ENCODE measurements at places on chromosomes 12 and 14. TPM values are rescaled to one million over a fixed set of nuclear protein-coding genes. Genes with fewer than 3 reads are reported as not detected.

The TAS2R20 gene
- 1.8 TPM for total RNA-seq

The GPR84 gene
- not detected for total RNA-seq

The CLEC12A gene
- not detected for total RNA-seq

The TAS2R8 gene
- not detected for total RNA-seq

The TOMM20L gene
- not detected for total RNA-seq

The CD4 gene
- not detected for total RNA-seq

The LRTM2 gene
- not detected for total RNA-seq

The KRT6C gene
- not detected for total RNA-seq

The FGF6 gene
- total RNA-seq: not detected

The SLC10A1 gene
- total RNA-seq: 0.17 TPM

The NRIP2 gene
- not detected for total RNA-seq

The AKAP3 gene
- 0.72 TPM for total RNA-seq

The RNASE3 gene
- total RNA-seq: not detected

The ADAM20 gene
- total RNA-seq: 0.17 TPM

The ARG2 gene
- total RNA-seq: 5.2 TPM

The ZC3H10 gene
- 4.8 TPM for total RNA-seq

The PRIMA1 gene
- 0.02 TPM for total RNA-seq

The GPRC5D gene
- total RNA-seq: not detected

The TMED10 gene
- total RNA-seq: 371 TPM

The DIP2B gene
- total RNA-seq: 17.3 TPM

The GLIPR1L2 gene
- total RNA-seq: 0.17 TPM

The PLD4 gene
- not detected for total RNA-seq

The L3HYPDH gene
- 96.2 TPM for total RNA-seq

The AGAP2 gene
- total RNA-seq: not detected

The GARIN6 gene
- not detected for total RNA-seq

The GALNT16 gene
- 22.7 TPM for total RNA-seq

The BCL2L2 gene
- 21.2 TPM for total RNA-seq

The CLEC4C gene
- total RNA-seq: not detected

The PAPLN gene
- total RNA-seq: 0.92 TPM

The MYF5 gene
- not detected for total RNA-seq

The TMEM106C gene
- 195 TPM for total RNA-seq

The SYCP3 gene
- 0.14 TPM for total RNA-seq

The POTEG gene
- not detected for total RNA-seq

The PTPRO gene
- total RNA-seq: not detected

The AJUBA gene
- total RNA-seq: 61.0 TPM

The DBX2 gene
- not detected for total RNA-seq

The PROX2 gene
- total RNA-seq: not detected

The SART3 gene
- total RNA-seq: 70.4 TPM

The PTCSC3 gene
- not detected for total RNA-seq

The ACVRL1 gene
- total RNA-seq: not detected

The MYO1H gene
- not detected for total RNA-seq

The OR6C75 gene
- not detected for total RNA-seq

The SERPINA1 gene
- total RNA-seq: 0.07 TPM

The STAT6 gene
- total RNA-seq: 68.8 TPM

The BCL2L14 gene
- not detected for total RNA-seq

The CACNA2D4 gene
- not detected for total RNA-seq

The KLHL33 gene
- not detected for total RNA-seq

The SOX5 gene
- total RNA-seq: not detected

Measured in NCI-H460 (cell line).